ENCODE measurements at places on chromosomes 1 and 21.

DNA sequence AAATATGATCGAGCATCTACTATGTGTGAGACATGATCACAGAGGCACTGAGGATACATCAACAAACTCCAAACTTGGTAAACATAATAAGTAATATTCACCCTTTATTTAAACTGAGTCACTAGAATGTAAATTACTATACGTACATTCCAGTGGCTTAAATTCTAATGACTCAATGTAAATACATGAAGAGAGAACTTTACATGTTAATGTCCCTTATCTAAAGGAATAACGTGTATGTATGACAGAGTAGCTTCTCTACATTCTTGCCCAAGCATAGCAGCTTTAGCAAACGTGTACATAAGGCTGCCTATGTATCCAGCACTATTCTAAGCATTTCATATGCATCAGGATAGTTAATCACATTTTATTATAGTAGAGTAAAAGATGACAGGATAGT lies 111.8 kb upstream of the CYYR1 start:
- DNase-seq: no peak

DNA sequence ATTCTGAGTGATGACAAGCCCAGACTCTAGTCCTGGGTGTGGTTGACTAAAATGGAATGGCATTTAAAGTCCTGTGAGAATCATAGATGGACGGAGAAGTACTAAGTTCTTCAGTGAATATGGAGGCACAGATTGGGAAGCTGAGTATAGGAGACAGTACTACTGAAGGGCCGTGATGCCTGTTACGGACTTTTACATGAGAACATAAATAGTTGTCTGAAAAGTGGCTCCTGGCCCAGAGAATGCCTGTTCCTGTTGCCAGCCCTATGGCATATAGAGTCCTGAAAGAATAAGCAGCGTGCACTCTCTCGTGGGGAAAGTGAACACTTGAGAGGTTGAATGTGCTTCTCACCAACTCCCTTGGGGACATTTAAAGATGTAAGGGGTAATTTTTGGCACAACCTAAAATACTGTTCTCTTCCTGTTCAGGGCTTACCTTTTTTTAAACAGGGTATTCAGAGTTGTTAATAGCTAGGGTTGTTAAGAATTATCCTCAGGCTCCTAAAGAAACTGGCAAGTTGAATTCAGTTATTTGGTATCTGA lies 20.4 kb downstream of the CCT8 start:
- no peak for DNase-seq

GRCh38 chr1:167955915-167956314 lies 19.0 kb upstream of the MPC2 start:
- no peak for DNase-seq

DNA sequence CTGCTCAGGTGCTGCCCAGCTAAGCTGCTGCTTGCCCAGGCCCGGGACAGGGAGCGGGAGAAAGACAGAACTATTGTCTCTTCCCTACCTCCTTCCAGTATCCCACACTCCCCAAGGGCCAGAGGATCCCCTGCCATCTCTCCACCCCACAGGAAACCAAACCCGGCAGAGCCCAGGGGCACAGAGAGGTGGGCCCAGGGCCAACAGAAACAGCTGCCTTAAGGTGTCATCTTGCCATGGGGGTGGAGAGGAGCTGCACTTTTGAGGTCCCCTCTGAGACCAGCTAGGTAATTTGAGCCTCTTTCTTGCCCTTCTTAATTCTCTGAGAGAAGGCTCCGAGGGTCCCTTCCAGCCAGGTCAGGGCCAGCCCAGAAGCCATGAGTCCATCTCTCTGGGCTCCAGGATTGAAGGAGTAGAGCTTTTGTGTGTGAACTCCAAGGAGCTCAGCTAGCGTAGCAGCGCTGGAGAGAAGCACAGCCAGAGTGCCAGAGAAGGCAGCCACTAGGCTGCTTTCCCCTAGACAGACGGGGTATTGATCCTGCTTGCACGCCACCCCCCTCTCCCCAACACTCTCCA lies 9.7 kb upstream of the GPR61 start:
- DNase-seq: no peak

GRCh38 chr1:8682573-8682972 lies 134.9 kb downstream of the RERE start:
- DNase-seq: no peak

DNA sequence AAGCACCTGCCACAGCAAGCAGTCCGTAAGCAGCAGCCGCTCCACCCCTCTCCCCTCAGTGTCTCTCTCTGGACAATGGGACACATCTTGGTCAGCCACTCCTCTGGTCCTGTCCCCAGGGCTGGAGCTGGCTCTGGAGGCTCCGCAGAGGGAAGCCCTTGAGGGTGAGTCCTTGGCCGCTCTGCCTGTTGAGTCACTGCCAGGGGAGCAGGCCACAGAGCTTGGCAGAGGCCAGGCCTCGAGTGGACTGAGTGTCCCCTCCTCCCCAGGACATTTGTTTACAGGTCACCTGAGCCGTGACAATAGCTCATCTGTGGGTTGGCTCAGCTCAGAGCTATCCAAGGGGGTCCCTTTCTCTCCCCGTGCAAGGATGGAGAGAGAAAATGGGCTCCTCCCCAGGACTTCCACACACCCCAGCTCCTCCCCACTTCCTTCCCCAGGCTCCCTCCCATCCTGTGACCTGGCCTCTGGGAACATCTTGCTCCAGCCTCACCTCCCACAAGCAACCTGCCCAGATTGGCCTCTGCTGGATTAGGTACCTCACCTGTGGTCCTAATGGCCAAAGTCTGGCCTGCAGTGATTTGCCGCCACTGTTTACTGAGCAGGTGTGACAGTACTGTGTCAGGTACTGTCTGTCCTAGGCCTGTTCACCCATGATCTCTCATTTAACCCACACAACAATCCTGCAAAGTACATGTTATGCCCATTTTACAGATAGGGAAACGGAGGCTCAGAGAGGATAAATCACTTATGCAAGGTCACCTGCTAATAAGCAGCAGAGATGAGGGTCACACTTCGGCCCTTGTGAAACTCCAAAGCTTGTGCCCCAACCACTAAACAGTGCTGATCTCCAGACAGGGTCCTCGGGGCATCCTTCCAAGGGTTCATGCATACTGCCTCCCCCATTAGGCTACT lies 4.8 kb downstream of the FAM131C start:
- no peak for DNase-seq

DNA sequence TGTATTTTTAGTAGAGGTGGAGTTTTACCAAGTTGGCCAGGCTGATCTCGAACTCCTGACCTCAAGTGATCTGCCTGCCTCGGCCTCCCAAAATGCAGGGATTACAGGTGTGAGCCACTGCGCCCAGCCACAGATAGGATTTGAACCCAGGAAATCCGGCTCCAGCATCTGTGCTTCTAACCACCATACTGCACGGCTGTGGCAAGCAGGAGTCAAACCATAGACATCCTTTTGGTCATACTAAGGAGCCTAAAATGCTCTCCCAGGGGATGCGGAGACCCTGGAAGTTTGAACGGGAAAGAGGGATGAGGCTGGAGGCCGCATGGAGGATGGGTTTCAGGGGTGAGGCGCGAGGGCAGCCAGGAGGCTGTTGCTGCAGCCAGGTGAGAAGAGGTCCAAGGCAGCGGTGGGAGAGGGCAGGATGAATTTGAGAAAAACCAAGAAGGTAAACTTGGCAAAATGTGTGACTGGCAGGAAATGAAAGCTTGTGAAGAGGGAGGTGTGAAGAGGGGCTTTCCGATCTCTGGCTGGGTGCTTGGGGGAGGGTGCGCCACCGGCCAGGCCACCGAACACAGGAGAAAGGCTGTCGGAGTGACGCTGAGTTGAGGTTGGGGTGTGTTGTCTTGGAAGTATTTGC lies 24.0 kb upstream of the CDK18 start:
- DNase-seq: no peak

- no peak for DNase-seq
Measured at GRCh38 chr21:42986125-42986783, 11.9 kb downstream of the PKNOX1 start.

DNA sequence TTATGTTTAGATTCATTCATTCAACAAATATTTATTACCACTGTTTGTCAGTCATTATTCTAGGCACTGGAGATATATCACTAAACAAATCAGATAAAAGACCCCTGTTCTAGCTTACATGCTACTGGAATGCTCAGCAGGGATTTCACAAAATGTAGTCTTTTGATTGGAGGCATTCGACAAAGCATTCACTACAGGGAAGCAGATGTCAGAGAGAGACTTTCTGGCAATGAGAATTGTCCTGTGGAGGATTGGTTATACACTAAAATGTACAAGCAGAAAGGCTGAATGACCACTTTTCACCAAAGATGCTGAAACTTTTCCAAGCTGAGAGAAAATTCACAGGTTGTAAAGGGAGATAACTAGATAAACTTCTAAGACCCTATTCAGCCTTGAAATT lies 57.7 kb downstream of the SCMH1 start:
- no peak for DNase-seq

DNA sequence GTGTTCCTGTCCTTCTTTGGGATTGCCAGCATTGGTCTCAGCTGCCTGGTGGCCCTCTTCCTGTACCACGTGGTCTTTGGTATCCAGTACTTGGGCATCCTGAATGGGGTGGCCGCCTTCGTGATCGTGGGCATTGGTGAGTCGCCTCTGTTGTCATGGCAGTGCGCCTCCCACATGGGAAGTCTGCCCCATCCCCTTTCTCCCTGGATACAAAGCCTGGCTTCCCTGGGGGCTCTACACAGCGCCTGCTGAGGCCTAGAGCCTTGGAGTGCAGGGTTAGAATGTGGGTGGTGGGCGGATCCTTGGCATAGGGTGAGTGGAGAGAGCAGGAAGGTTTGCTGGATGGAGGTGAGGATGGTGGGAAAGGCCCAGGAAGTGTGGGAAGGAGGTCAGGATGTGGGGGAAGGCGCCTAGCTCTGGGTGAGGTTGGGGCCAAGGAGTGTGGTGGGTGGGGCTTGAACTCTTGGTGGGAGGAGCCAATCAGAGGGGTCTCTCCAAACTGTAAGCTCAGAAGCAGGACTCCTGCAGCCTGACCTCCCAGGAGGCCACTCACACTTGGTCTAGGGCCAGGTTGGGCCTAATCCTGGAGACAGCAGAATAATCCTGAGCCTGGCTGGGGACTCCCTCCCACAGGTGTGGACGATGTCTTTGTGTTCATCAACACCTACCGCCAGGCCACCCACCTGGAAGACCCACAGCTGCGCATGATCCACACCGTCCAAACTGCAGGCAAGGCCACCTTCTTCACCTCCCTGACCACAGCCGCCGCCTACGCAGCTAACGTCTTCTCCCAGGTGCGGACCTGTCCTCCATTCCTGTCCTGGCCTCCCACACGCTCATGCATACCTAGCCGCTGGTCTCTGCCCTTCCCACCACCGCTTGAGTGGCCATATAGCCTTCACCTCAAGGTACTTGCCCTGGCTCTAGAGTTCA lies 36.7 kb downstream of the DISP3 start:
- no peak for DNase-seq

DNA sequence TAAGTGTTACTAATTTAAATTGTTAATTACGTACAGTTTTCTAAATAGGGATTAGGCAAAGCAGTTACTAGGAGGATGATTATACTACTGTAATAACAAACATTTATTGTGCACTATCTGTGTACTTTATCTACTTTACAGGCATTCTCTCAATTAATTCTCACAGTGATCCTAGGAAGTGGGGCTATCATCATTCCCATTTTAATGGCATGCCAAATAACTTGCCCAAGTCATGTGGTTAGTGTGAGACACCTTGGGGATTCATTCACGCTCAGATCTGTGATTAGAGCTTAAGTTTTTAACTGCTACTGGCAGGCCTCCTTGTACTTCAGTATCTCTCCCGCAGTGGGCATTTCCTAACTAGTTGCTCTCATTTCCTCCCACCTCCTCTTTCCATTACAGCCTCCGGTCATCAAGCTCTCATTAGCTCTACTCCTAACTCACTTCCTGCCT lies 11.5 kb downstream of the PHLDA3 start:
- no peak for DNase-seq

DNA sequence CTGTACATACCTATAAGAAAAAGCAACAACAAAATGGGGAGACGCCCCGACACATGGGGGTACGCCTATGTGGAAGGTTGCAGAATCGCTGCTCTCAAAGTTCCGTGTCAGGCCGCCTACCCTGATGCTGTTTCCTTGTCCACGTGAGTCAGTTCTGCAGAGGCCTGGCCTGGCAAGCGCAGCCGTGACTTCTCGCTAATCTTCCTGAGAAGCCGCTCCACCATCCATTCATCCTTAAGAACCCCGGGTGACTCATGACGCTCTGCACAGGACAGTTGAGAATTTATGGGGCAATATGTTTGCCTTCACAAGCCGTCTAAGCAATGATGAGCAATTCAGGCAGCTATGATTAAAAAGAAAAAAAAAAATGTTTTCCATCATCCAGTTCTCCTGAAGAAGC lies 122.3 kb upstream of the TMPRSS2 start:
- DNase-seq: no peak

GRCh38 chr21:34834852-34835501 lies 166.2 kb downstream of the CLIC6 start:
- DNase-seq: no peak

GRCh38 chr1:107795441-107795840 lies 169.5 kb downstream of the VAV3 start:
- DNase-seq: no peak

- DNase-seq: no peak
Measured at GRCh38 chr1:39590546-39590945, 14.0 kb upstream of the PABPC4 start.

DNA sequence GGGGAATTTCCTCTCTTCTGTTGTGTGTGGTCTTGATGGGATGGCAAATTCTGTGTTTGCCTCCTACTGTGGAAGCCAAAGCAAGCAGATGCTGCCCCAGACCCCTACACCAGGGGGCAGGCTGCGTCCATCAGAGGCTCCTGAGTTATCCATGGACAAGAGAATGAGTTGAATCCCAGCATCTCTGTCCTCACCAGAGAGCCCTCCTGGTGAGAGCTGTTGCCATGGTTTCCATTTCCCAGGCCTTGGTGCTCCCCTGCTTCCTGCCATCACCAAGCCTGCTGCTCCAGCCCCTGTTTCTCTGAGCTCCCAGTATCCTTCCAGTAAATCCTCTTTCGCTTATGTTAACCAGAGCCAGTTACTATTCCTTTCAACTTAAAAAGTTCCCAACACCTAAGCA lies 20.4 kb upstream of the GNG12 start:
- DNase-seq: no peak

DNA sequence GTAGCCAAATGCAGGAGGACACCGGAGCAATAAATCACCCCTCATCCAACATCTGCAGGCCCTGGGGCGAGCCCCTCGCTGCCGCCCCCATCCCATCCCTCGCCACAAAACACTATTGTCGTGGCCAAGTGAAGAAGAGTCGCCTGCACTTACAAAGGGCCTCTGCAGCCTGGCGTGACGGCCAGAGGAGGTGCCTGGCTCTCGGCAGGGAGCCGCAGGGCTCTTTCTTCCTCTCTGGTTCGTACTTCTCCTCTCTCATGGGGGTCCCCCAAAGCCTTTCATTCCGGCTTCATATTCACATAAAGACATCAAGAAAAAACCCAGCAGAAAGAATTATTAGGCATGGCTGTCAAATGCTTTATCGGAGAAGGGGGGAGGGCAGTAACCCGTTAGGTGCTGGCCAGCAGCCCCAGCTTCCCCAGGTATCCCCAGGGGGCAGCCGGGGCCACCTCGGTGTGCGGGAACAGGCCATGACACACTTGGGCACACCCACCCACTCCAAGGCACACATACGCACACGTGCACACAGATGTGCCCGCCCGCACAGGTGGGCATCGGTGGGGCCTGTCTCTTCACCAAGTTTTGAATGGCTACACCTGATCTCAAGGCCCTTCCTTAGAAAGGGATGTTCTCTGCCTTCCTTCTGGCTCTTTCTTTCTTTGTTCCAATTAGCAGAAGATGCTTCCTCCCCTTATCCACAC lies 149.1 kb downstream of the PRDM16 start:
- DNase-seq: no peak

- no peak for DNase-seq
Measured at GRCh38 chr1:150563340-150564038, 14.3 kb downstream of the ADAMTSL4 start.

All from stimulated activated CD8-positive, alpha-beta memory T cell treated with anti-CD3 and anti-CD28 coated beads, Interleukin-4, amount 100 ng/mL, for 1 hour (primary cell).